ENCODE measurements at places on chromosomes 7 and 10.

GRCh38 chr7:28020302-28020940 is 160.2 kb downstream of the JAZF1 start:
- no peak for DNase-seq

DNA sequence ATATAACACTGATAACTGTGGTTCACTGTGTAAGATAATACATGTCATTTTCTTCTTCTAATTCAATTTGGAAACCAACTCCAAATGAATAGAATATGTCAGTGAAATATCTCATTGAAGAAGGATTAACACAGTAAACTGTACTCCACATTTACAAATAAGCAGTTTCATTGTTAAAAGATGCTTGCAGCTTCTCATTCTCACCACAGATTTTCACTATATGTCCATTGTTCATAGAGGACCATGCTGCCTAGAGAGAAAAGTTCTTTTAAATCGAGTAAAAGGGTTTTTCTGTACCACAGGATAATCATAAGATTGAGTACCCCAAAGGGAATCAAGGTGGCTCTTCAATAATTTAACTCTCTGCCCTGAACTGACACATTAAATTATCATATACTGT is 165.5 kb downstream of the LRRN3 start:
- DNase-seq: no peak

DNA sequence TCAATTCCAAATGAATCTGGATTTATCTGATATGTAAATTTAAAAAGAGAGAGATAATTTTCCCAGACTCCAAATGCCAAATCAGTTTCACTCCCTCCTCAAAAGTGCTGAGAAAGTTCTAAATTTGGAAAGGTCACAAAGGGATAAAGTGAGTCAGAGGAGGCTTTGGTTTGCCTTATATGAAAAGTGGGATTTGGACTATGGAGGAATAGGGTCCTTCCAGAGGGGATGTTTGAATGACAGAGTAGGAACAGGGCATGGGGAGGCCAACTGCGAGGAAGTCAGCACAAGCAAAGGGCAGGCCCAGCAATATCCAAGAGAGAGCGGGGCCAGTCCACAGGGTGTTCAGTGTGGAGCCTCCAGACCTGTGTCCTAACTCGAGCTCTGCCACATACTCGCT is 9.8 kb upstream of the FAS start:
- DNase-seq: no peak

- DNase-seq: no peak
Observed at GRCh38 chr10:86690657-86691084, 22.4 kb downstream of the LDB3 start.

DNA sequence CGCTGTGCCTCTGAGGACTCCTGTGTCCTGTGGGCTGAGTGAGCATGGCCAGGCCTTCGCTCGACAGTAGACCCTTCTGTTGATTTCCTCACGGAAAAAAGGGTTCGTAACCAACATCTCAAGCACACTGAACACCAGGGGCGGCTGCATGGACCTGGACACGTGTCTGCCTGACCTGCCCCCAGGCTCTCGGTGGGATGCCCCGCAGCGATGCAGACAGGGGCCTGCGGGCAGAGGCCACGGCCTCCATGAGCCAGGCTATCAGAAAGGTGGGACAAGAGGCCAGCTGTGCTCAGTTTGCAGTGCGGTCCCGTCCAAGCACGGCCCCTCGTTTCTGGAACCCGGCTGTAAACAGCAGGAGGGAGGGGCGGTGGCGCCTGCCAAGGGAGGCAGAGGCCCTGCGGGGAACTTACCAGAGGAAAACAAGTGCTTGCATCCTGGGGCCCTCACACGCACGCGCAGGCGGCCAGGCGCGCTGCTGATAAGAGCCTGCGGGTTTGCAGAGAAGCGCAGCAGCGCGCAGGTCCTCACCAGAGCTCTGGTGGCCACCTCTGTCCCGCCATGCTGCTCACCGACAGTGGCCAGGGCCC is 10.6 kb downstream of the GPR146 start:
- no peak for DNase-seq

DNA sequence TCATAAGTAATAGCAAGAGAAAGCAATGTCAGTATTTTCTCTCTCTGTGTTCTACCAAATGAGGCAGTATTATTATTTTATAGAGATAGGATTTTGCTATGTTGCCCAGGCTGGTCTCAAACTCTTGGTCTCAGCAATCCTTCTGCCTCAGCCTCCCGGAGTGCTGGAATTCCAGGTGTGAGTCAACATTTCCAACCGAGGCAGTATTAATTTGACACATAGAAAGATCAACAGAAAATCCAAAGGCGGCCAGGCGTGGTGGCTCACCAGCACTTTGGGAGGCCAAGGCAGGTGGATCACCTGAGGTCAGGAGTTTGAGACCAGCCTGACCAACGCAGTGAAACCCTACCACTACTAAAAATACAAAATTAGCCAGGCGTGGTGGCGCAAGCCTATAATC is 71.8 kb downstream of the SMURF1 start:
- DNase-seq: no peak

GRCh38 chr7:117205873-117206272 is 117.0 kb downstream of the WNT2 start:
- no peak for DNase-seq

GRCh38 chr10:6603142-6604125 is 23.4 kb upstream of the PRKCQ start:
- DNase-seq: no peak

DNA sequence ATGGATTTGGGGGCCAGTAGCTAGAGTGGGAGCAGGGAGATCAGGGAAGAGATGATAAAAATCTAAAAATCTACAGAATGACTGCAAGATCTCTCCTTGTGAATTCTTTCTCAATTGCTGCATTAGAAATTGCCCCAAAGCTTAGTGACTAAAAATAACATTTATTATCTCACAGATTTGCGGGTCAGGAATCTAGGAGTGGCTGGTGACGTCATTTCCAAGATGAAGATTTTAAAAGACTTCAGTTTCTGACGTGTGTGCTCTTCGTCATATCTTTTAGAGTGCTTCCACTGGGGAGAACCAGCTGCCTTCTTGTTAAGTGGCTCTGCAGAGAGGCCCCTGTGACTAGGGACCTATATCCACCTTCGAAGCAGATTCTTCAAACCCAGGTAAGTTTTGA is 112.6 kb downstream of the DGKI start:
- DNase-seq: no peak

GRCh38 chr7:123599766-123600165 is 1.9 kb upstream of the ASB15 start:
- DNase-seq: no peak

DNA sequence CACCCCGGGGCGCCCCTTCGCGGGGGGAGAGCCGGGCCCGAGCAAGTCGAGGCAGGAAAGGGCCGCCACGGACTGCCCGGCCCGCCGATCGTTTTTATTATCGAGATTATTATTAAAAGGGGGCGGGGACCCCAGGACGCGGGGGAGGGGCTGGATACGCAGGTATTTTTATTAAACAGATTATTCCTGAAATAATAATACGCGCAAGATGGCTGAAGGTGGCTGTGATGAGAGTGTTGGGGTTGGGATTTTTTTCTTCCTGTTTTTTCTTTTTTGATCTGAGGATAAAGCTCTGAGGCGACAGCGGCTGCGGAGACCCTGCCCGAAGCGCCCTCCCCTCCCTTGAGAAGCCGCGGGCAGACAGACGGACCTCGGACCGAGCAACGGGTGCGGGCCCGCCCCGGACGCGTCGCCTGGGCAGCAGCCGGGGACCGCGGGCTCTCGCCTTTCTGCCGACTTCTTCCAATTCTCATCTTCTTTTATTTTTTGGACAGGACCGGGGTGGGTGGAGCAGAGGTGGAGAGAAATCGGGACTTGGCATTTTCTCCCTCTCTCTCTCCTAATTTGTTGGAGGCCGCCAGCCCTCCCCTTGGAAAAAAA is 1.4 kb upstream of the TRIM8 start:
- DNase-seq: peak; percentile 26

DNA sequence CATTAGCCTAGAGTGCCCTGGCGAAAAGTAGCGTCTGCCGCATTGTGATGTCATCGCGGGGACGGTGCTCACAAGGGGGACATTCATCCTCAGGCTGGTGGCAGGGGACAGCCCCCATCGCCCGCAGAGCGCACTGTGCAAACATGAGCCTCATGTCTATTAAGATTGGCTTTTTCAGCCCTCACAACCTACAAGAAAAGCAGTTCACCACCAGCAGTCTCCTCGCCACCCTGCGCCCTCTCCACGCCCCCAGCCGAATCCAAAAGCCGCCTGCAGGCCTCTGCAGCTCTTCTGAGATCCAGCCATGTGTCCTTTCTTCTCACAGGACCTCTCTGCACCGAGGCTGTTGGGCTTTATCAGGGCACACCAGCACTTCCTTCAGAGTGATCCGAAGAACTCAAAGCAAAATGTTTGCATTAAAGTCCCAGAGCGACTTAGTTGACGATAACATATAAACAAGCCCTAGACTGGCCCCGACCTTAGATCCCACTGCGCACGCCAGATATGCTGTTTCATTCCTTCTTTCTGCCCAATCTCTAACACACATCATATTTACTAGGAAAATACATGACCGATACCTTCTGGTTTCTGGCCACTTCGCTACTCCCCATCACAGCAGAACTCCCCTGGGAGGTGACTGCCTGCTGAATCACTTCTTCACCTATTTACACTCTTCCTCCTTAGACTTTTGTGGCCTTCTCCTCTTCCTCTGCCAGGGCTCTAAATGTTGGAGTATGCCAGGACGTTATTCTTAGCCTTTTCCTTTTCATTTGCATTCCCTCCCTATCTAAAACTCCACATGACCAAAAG is 206.0 kb upstream of the SH2B2 start:
- DNase-seq: no peak

- no peak for DNase-seq
Observed at GRCh38 chr10:77629775-77630506, 7.7 kb downstream of the KCNMA1 start.

- no peak for DNase-seq
Observed at GRCh38 chr10:110069502-110069982, 61.8 kb downstream of the ADD3 start.

DNA sequence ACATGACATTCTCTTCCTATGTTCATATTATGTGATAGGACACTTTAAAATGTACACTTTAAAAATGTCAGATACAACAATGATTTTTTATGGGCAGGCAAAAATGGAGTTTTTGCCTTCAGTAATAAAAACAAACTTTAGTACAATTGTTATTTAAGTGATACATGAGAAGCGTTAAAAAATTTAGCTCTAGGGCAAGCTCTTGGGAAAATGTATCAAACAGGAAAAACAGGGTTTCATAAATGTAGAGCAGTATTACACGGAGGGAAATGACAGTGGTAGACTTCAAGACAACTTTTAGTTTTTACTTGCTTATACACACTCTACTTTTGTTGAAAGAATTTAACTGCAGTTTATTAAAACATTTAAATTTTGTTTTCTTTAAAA is 1.5 kb downstream of the FHIP2A start:
- DNase-seq: no peak

DNA sequence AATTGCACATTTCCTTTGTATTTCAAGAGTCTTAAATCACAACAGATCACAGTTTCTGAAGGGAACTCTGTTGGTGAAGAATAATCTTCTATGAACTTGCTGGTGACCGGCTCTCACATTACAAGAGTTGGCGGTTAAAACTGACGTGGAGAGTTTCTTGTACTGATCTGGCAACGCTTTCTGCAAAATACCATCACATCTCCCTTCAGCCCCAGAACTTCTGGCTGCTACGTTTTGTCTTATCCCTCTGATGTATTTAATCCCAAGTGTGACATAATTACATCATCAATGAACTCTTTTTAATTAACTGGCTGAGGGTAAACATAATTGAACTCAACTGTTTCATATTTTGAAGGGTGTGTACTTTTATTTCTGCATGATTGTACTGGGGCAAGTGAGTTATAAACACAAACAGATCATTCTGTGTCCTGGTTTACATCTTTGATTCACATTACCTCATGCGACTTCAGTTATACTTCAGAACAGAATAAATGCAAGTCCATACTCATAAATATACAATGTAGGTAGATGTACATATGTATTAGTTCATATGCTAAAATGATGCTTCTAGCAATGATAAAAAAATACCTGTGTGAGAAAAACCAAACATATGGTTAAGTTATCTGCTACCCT is 105.1 kb upstream of the NPVF start:
- DNase-seq: no peak

DNA sequence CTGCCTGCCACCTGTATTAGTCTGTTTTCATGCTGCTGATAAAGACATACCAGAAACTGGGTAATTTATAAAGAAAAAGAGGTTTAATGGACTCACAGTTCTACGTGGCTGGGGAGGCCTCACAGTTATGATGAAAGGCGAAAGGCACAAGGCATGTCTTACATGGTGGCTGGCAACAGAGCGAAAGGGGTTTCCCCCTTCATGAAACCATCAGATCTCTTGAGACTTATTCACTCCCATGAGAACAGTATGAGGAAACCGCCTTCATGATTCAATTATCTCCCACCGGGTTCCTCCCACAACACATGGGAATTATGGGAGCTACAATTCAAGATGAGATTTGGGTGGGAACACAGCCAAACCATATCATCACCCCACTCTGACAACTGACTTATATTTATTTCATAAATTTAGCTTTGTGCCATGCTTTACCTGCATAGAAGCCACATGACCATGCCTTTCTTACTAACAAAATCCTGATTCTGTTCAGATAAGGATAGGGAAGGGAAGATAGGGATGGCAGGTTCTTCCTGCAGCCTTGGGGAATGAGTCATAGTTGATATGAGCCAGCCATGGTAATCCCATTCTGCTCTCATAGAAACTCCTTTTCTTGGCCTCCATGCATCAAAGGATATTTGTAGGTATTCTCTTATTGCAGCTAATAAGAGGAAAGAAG is 191.3 kb upstream of the AGK start:
- DNase-seq: no peak

- DNase-seq: no peak
Observed at GRCh38 chr10:112524641-112525040, 77.6 kb downstream of the VTI1A start.

GRCh38 chr10:107790271-107790670 is 625.8 kb upstream of the SORCS1 start:
- no peak for DNase-seq

- no peak for DNase-seq
Observed at GRCh38 chr7:28069807-28070206, 110.8 kb downstream of the JAZF1 start.

DNA sequence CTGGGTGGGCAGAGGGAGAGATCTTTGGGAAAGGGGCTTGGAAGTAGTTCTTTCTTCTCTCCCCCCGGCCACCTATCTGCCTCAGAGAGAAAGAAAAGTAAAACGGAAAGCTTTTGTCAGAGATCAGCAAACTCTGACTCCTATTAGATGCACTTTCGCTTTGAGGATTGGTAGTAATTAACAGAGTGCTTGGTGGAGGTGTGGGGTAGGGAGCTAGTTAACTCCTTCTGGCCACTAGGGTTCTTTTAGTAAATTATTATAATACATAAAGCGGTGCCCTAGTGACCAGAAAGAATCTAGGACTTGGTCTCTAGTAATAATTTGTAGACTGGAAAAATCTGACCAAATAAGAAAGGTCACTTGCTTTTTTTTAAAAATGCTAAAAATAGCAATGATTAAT is 54.6 kb downstream of the CPVL start:
- DNase-seq: no peak

DNA sequence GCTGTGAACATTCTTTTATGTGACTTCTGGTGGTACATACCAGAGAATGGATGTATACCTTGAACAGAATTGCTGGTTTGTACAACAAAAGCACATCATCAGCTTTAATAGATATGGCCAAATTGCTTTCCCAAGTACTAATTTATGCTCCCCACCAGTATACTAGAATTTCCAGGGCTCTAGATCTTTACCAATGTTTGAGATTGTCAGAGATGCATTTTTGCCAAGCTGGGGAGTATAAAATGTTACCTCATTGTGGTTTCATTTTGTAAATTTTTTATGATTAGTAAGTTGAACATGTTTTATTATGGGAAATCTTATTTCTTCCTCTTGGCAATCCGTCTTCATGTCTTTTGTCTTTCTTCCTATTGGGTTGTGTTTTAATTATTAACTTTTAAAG is 179.9 kb upstream of the TMEM106B start:
- DNase-seq: no peak

GRCh38 chr7:22061775-22062174 is 116.1 kb upstream of the CDCA7L start:
- no peak for DNase-seq
